Urinary bladder (tissue), 4 donors: ENCODE measurements at places on chromosomes 2 and 18.

DNA sequence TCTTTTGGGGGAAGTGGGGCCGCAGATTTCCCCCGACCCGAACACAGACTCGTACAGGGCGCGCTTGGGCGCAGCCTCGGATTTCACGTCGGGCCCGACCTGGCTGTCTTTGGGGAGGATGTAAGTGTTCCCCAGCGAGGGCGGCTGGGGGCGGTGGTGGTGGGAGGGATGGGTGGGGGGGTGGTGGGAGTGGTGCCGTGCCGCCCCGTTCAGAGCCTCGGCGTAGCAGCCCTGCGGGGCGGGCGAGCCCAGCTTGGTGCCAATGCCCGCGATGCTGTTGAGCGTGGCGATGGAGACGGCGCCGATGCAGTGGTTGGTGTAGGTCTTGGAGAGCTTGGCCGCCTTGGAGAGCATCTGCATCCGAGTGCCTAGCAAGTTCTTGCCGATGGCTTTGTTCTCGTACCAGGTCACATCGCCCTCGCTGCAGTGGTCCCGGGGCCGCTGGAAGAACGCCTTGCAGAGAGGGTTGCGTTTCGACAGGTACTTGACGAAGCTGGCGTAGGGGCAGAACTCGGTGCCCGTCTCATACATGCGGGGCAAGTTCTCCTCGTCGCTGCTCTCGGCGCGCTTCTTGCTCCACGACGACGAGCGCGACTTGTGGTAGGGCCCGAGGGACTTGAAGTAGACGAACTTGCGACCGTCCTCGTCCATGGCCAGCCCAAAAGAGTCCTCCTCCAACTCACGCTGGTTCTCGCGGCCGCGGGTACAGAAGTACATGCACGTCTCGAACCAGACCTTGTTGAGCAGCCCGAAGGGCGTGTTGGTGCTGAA is 1.3 kb downstream of the KCTD1 start:
- DNase-seq: no peak

DNA sequence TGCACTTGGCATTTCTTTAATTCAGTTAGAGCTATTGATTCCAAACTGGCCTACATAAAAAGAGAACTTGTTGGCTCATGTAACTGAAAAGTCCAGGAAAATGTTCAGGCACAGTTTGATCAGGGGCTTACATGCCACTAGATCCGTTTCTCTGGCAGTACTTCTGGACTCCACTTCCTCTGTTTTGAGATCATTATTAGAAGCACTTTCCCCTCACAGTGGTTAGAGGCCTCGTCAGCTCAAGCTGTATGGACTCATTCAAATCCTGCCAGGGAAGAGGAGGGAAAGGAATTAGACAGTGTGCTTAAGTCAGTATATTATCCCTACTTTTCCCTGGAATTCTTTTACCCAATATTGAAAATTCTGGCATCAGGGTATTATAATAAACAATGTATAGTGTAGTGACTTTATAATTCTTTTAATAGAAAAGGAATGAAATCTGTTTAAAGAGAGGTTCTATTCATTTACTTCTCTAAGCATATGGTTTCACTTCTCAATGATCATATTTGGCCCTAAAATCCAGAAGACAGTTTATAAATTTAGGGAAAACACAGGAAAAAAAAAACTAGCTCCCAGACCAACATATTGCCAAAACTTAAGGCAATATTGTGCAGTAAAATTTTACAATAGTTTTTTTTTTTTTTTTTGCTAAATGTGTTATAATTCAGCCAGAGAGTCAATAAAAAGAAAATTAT is 92.0 kb downstream of the ARMC9 start:
- DNase-seq: no peak

GRCh38 chr2:220701115-220701514 is 871.0 kb downstream of the EPHA4 start:
- no peak for DNase-seq

- no peak for DNase-seq
These were observed 74.7 kb downstream of the ITSN2 start for GRCh38 chr2:24285484-24286152.

DNA sequence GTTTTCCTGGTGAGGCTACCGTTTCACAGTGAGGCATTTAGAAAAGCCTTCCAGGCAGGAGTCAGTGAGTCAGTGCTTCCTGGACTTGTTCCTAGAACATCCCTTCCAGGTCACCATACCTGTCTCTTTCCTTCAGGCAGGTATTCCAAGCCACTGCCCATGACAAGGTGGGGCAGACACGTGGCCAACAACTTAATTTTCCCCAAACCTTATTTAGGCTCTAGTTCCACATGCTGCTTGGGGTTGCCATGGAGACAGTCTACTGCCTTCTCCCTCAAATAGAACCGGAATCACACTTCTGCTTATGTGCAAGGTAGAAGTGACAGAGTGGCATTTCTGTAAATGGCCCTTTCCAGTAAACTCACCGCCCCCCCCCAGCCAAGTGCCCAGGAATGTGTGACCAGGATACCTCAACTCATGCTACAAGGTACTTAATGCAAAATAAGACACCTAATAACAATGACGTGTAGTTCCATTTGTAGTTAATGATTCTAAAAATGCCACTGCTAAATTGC is 258.3 kb downstream of the PRKCE start:
- no peak for DNase-seq

- no peak for DNase-seq
These were observed 52.5 kb downstream of the KCNE4 start for GRCh38 chr2:223104336-223105132.

DNA sequence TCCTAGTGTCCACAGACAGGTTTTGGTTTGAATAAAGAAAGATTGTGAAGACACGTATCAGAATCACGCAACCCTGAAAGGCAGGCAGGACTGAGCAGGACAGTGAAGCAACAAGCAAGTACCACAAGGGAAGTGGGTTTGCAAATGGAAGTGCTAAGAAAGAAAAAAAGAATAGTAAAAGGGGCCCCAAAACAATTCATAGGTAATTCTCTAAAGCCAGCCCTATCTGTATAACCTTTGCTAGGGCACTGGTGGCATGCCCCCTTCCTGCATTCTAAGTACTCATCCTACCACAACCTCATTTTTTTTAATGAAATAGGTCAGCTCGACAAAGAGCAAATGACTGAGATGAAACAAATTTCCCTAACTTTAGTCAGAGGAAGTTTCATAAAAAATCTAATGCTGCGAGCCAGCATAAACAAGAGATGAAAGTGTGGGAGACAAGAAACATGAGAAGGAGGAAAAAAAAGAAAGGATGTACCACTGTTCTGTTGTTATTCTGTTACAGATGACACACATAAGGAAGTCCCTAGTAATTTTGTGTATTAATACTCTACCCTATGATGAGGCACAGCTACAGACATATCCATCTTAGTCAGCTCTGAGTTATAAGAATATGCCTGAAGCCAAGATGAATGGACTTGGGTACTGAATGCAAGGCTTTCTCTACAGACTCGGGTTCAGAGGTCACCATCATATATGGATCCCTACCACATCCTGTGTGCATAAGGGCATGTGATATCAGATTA is 32.2 kb downstream of the IKZF2 start:
- no peak for DNase-seq

- no peak for DNase-seq
These were observed 2.1 kb downstream of the GBX2 start for GRCh38 chr2:236165842-236166795.

DNA sequence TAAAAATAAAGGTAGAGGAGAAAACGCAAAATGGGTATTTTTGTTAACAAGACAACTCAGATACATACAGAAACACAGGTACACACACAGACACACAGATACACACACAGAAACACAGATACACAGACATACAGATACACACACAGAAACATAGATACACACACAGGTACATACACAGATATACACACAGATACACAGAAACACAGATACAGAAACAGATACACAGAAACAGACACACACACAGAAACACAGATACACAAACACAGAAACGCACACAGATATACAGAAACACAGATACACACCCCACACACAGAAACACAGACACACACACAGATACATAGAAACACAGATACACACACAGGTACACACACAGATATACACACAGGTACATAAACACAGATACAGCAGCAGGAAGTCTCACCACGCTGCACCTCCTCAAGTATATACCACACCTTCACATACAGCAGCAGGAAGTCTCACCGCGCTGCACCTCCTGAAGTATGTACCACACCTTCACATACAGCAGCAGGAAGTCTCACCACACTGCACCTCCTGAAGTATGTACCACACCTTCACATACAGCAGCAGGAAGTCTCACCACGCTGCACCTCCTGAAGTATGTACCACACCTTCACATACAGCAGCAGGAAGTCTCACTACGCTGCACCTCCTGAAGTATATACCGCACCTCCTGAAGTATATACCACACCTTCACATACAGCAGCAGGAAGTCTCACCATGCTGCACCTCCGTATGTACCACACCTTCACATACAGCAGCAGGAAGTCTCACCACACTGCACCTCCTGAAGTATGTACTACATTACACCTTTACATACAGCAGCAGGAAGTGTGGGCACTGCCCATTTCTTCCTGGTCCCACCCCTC is 250.5 kb downstream of the HDAC4 start:
- no peak for DNase-seq

DNA sequence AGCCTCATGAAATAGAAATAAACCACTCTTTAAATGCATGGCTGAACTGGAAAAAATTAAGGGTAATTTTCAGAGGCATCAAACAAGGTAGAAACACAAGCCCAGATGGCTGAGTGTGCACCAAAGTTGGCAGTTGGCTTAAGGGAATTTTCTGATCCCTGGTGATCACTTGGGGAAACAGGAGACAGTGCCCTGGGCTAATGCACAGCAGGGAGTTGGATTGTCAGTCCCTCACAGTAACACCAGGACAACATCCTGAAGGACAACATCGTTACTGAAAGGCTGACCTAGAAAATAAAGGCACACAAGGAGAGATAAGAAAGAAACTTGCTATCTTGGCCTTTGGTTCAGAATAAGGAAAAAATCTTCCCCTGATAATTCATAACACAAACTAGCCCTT is 417.0 kb downstream of the SLC4A3 start:
- no peak for DNase-seq

DNA sequence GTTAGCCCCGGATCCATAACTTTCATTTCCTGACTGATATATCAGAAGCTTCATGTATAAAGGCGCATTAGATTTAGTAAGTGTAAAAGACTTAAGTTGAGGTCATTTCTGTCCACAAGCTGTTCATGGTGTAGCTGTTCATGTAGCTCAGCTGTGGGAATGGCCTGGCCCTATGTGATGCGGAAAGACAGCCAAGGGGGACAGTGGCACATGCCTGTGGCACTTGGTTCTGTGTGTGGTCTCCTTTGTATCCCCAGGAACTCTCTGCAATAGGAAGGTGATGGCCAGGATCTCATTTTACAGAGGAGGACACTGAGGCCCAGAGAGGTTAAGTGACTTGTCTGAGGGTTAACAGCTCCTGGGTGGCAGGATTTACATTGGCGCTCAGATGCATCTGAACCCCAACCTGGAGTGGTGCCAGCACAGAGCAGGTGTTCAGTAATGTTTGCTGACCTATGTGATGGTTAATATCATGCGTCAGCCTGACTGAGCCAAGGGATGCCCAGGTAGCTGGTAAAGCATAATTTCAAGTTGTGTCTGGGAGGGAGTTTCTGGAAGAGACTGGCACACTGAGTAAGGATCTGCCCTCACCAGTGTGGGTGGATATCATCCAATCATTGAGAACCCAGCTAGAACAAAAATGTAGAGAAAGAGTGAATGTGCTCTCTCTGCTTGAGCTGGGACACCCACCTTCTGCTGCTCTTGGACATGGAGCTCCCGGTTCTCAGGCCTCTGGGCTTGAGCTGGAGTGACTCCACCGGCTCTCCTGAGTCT is 25.4 kb downstream of the HPCAL1 start:
- DNase-seq: no peak

DNA sequence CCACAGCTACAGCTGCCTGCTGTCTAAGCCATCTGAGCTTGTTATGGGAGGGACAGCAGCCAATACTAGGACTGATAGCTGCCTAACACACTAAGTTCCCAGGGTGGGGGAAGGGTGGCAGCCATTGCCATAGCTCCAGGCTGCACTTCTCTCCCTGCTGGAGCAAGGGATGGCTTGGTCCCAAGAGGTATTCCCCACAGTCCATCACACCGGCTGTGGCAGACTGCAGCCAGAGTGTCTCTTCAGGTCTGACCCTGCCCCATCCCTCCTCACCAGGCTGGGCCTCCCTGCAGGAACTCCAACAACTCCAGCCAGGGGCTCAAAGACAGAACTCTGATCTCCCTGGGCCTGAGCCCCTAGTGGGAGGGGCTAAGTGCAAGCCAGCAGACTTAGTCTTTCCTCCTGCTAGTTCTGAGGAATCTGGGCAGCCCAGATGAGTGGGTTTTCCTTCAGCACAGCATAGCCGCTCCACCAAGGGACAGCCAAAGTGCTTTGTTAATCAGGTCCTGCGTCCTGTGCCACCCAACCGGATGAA is 632.1 kb downstream of the SOCS6 start:
- no peak for DNase-seq
